ENCODE measurements at places on chromosomes 4 and X.

- no peak for DNase-seq
Observed at GRCh38 chr4:140098455-140099160, 55.4 kb downstream of the MAML3 start.

- DNase-seq = peak; percentile 44
Observed at GRCh38 chrX:37302569-37302968, 46.6 kb upstream of the PRRG1 start.

DNA sequence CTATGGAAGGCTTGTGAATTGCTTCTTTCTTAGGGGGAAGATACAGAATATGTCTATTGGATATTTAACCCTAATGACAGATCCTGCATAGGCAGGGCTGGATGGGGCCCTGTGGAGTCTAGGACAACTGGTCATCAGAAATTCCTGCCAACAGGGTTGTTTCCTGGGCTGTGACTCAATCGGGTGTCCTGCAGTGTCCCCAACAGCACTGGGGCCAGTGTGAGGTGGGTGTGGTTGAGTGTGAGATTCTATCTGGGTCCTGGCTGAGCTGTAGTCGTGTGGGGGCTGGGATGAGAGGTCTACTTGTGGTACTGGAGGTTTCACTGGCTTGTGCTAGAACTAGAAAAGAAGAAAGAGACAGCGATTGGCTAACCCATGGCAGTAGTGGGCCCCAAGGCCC, 87.3 kb upstream of the WDR1 start:
- DNase-seq = no peak

DNA sequence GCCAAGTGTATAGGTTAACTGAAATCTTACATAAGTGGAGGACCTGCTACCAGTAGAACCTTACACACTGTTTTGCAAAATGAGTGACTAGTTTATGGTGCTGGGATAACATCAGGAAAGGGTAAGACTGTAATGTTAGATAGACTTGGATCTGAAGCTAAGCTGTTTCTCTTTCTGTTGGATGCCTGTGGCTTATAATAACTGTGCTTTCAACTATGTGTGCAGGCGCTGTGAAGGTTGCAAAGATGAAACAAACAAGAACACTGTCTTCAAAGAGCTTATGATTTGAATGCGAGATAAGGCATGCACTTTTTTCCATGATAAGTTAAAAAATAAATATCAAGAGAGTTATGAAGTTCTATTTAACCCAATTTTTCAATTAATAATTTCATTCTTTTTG, 34.5 kb upstream of the LCORL start:
- no peak for DNase-seq

DNA sequence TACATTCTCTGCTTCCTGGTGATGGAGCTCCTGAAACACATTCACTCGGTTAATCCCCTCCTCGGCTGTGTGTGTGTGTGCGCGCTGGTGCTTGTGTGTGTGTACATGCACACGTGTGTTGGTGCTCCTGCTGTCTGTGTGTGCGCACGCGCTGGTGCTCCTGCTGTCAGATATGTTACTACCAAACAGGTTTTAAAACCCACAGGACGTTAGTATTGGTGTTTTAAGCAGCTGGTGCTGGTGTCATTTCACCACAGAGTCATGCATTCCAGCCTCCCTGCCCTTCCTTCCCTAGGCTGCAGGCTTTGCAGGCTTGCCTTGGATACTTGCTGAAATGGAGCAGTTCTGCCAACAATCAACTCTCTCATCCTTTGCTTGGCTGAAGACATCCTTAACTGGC, 48.1 kb upstream of the CPLX1 start:
- DNase-seq = no peak

GRCh38 chrX:153714256-153714655, 9.9 kb downstream of the BCAP31 start:
- no peak for DNase-seq

GRCh38 chr4:66169341-66169740, 499.1 kb upstream of the EPHA5 start:
- DNase-seq = peak; percentile 4

- peak; percentile 84 for DNase-seq
Observed at GRCh38 chrX:47366041-47366722, 4.2 kb upstream of the ZNF157 start.

- no peak for DNase-seq
Observed at GRCh38 chr4:141158219-141158618, 24.9 kb upstream of the RNF150 start.

DNA sequence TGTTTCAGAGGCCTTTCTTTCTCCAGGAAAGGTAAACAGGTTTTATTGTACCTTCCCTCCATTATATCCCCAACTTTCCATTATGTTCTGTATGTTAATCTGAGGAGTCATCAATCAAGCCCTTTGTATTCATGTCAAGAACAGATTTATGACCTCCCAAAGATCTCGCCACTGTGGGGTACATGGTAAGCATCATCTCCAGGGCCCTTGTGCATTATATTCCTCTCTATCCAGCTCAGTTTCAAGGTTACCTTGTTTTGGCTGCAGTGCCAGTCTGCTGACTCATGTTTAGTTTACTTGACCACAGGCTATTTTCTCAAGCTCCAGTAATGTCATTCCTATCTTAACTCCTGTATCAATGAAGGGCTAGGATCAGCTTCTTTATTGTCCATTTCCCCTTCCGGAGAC, 125.1 kb upstream of the FRMPD4 start:
- DNase-seq = peak; percentile 6

DNA sequence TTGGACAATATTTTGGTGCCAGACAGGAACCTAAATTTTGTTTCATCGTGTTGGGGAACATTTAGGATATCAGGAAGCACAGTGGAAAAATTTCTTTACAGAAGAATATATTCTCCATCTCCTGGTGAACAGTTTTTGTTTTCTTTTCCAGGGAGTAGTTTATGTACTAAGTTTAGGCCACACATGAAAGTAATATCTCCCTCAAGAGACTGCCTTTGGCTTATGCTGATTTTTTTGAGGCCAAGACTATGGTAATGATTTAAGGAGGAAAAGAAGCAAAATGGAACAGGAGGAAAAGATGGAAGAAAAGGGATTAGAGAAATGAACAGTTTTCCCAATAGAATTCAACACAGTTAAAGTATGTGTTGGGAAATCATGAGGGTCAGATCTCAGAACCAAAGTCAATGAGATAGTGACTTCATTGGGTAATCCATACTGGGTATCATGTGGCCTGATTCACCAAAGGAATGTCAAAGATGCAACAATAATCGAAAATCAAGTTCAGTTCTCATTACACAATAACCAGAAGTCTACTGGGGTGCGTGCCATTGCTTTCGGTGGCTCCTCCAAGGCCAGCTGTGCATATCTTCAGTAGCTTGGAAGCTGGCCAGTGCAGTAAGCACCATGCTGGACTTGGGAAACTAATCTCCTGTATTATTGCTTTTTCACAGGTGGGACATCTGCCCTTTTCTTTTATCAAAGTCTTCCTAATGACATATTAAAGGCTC, 234.8 kb downstream of the COL25A1 start:
- DNase-seq = no peak
